ENCODE measurements at places on chromosomes 2 and 18. TPM values are rescaled to one million over a fixed set of nuclear protein-coding genes. Genes with fewer than 3 reads are reported as not detected.
A peak's percentile ranks its signal among the peaks of the same experiment; 100 is the strongest.

The DPP4 gene
- total RNA-seq = 2.9 TPM

The PRKAG3 gene
- not detected for total RNA-seq

GRCh38 chr2:232441147-232441651 is 14.8 kb upstream of the ALPI start:
- H3K4me1 ChIP-seq = no peaks in the 10 kb centered on the region
- H3K27me3 ChIP-seq = no peaks in the 10 kb centered on the region
- H3K27ac ChIP-seq = no peak overlapping the region
- DNase-seq = no peak
- H3K4me3 ChIP-seq = no peak overlapping the region

GRCh38 chr2:98160554-98160953 is 73.6 kb downstream of the VWA3B start:
- no peak overlapping the region for H3K4me3 ChIP-seq
- DNase-seq = no peak
- H3K27ac ChIP-seq = peak overlapping the region; percentile 84

- H3K27me3 ChIP-seq = no peaks in the 10 kb centered on the region
- peak; percentile 87 for DNase-seq
- peaks cover 4% of the 10 kb centered on the region for H3K4me1 ChIP-seq
- H3K36me3 ChIP-seq = no peaks in the 10 kb centered on the region
- peak overlapping the region; percentile 43 for H3K27ac ChIP-seq
Observed at GRCh38 chr2:8162552-8162951, 519.3 kb upstream of the ID2 start.

Data from esophagus muscularis mucosa (tissue), 4 donors.